NCI-H82 (cell line): ENCODE measurements at places on chromosomes 2 and 18.
A peak's percentile ranks its signal among the peaks of the same experiment; 100 is the strongest.

GRCh38 chr2:54878182-54878581, 154.7 kb downstream of the EML6 start:
- peak; percentile 87 for DNase-seq

- no peak for DNase-seq
Measured at GRCh38 chr2:86645752-86646151, 22.1 kb upstream of the RNF103 start.

- no peak for DNase-seq
Measured at GRCh38 chr2:179252423-179252822, 12.2 kb downstream of the SESTD1 start.

DNA sequence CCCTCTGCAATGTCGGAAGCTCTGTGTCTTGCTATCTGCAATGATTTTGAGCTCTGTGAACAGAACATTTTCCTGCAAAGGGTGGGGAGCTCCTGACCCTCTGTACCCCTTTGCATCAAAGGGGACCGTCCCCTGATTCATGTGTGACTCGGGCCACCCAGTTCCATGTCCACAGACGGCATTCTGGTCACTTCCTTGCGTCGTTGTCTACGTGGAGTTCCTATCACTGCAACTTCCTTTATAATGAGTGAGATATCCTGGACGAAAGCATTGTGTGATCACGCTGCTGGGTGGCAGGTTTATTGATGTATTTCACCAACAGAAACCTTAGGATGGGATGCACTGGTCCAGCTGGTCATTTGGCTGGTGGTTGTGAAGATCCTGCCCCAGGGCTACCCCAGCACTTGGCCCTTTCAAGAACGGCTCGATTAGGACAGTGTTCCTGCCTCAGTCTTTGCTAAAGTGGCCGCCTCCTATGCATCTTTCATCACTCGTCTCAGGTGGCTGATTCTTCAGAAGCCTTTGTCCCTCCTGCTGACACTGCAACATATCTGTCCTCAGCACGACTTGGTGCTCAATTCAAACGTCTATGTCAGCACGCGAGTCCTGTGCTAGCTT, 202.7 kb downstream of the ACKR3 start:
- no peak for DNase-seq

DNA sequence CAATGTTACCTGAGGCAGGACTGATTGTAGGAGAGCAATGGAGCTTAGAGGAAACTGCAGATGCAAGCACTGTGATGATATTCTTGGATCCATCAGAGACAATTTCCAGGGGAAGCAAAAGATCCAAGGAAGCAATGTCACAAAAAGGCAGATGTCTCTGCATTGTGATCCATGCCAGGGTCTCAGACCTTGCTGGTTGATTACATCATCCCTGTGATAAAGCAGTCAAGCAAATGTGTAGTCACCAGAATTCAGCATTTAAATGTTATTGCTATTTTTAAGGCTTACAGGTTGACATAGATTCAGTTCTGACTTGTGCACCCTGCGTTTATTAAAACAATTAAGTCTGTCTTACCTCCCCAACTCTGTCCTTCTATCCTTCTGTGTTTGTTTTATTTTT, 56.8 kb upstream of the CCDC85A start:
- DNase-seq = no peak

DNA sequence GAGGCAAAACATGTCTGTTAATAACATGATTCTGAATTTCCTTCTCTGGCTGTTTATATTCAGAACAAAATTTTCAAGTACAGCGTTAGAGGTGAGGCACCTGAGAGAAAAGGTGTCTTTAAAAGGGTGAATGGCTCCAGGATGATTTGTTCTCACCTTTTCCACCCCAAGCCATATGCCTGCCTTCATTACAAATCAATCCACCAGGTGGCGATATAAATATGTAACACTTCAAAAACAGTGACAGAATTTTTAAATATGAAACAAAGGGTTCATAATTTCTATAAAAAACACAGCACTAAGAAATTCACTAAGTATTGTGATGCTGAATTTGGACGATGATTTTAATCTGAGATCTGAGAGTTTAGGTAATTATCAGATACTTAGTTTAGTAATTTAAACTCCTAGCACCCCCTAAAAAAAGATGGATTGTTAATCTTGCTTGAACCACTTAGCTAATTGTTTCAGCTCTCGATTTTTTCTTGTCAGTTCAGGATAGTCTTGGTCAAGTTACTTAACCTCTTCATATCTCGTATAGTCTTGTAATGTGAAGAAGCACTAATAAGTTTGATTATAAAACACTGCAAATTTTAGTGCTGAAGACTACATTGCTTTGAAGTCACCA, 528.8 kb downstream of the CPS1 start:
- peak; percentile 72 for DNase-seq

GRCh38 chr2:157336137-157337010, 10.8 kb upstream of the ERMN start:
- DNase-seq = peak; percentile 81

DNA sequence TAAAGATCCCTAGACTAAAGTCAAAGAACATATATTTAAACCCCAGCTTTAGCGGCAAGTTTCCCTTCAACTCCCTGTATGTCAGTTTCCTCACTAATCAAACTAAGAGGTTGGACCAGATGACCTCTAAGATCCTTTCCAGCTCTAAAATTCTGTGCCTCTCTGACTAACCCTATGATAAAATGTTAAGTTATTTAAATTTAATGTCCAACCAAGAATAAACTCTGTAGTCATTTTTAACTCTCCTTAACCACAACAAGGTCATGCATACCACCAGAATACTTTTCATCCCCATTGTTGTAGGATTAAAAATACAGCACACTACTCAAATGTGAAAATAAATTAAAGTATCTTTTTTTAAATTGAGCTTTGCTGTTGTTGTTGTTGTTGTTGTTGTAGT, 5.2 kb upstream of the PDE1A start:
- DNase-seq = no peak

DNA sequence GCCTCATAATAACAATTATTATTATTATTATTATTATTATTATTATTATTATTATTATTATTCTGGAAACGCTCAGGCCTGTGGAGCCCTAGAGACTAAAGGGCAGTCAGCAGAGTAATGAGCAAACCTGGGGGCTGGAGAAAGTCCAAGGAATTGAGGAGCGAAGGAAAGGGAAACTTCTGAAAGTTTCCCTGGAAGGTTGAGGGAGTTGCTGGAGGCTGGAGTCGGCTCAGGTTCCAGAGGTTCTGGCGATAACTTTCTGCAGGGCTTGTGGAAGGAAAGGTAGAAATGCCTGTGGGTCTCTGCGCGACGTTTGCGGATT, 9.2 kb downstream of the POU3F3 start:
- DNase-seq = no peak

DNA sequence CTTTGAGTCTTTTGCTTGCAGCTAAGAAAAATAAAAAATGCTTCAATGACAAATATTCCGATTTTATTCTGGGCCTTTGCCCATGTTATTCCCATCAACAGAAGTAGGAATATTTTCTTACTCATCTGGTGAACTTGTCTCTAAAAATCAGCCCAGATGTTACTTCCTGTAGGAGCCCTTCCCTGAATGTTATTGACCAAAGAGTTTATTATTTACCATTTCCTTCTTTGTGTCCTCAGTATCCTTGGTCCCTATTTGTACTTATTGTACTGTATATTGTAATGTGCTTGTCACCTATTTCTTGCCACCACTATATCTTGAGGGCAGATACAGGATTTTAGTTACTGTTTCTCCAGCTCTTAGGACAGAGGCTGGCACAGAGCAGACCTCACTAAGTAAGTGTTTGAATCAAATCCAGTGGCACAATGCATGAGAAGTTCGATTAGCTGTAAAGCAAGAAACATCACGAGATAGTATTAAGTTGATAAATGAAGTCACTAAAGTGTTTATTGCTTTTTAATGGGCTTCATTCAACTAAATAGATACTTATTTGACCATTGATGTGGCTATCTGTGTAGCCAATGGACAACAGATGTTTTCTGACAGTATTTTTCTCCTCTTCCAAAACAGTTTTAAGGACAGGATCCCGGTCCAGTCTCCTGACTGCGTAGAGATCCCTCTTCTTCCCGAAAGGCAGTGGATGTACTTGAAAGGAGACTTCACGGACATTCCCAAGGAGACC, 109.1 kb downstream of the DDX1 start:
- DNase-seq = no peak

DNA sequence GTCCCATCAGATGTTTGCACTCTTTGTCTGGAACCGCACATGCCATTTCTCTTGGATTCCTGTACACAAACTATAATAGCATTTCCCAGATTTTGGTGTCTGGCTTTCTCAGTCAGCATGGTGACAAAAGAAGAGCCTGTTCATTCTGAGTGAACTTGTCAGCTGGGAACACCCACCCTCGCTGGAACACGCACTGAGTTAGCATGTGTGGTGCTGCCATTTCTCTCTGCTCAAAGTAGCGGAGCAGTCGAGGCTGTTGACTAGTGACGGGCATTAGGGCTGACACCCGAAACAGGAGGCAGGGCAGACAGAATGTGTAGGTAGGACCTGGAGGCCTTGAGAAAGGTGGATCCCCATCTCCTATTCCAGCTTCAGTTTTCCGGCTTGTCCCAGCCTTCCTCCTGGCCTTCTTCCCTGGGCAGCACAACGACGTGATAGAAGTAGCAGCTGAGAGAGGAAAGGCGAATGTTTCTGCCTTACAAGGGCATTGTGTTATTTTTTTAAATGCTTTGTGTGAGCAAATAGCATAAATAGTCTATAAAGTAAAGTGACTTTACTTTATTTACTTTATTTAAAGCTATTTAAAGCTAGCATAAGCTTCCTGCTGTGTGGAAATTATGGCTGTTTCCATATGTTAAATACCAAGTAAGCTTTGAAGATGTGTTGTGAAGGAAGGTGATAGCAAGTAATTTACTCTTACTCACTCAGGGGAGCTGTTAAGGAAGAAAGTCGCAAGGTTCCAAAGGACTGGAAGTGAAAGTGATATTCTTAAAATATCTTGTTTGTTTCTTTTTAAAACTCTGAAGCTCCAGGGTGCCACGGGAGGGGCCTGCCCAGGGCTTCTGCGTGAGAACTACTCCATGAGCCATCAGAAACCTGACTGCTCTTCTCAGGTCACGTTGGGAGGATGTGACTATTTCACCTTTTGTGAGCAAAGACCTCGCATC, 272.6 kb downstream of the NEDD4L start:
- DNase-seq = no peak

- no peak for DNase-seq
Measured at GRCh38 chr2:215571689-215572088, 135.8 kb upstream of the FN1 start.

DNA sequence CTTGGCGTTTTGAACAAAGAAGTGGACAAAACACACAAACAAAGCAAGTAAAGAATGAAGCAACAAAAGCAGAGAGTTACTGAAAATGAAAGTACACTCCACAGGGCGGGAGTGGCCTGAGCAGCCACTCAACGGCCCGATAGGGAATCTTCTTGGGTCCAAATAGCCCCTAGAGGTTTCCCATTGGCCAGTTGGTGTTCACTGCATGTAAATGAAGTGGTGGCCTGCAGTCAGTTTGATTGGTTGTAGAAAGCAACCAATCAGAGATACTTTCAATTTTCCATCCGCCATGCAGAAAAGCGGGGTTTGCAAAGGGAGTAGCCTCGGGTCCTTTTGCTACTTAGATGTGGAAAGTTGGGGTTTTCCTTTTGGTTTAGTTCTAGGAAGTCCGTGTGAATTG, 31.6 kb downstream of the CYBRD1 start:
- DNase-seq = no peak

- DNase-seq = no peak
Measured at GRCh38 chr2:122706757-122707223, 951.3 kb downstream of the TSN start.

GRCh38 chr18:35038881-35039491, 2.2 kb upstream of the MAPRE2 start:
- no peak for DNase-seq

DNA sequence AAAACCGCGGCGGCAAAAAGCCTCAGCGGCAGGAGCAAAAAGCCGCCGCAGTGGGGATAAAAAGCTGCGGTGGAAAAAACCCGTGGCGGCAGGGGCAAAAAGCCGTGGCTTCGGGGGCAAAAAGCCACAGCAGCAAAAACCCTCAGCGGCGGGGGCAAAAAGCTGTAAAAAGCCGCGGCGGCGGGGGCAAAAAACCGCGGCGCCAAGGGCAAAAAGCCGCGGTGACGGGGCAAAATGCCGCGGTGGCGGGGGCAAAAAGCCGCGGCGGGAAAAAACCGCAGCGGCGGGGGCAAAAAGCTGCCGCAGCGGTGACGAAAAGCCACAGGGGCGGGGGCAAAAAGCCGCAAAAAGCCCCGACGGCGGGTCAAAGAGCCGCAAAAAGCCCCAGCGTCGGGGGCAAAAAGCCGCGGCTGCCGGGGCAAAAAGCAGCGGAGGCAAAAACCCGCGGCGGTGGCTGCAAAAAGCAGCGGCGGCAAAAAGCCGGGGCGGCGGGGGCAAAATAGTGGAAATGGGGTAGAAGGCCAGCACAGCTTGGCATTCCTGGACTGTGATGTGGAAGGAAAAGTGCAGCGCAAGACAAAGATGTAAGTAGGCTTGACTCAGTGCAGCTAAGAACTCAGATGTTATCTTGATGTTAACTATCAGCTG, 151.8 kb downstream of the ANKRD30BL start:
- DNase-seq = peak; percentile 28

- DNase-seq = no peak
Measured at GRCh38 chr18:39942702-39943101, 2012.3 kb upstream of the PIK3C3 start.

- peak; percentile 38 for DNase-seq
Measured at GRCh38 chr2:168948621-168949212, 47.6 kb downstream of the G6PC2 start.

DNA sequence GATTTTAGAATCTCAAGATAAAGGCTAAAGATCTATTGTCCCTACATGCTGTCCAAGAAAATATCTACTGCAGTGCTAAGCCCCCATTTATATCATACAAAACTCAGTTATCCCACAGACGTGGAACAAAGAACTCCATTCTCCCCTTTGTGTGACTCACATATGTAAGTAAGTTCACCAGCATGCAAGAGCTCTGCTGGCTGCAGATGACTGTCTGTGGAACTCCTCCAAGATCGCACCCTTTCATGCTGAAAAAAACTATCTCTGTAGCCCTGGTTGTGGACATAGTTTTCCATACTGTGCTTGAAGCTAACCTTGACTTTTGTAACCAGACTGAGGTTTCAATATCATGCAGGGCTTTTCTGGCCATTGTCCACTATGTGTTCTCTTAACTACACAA, 207.1 kb downstream of the ZNF521 start:
- DNase-seq = no peak

DNA sequence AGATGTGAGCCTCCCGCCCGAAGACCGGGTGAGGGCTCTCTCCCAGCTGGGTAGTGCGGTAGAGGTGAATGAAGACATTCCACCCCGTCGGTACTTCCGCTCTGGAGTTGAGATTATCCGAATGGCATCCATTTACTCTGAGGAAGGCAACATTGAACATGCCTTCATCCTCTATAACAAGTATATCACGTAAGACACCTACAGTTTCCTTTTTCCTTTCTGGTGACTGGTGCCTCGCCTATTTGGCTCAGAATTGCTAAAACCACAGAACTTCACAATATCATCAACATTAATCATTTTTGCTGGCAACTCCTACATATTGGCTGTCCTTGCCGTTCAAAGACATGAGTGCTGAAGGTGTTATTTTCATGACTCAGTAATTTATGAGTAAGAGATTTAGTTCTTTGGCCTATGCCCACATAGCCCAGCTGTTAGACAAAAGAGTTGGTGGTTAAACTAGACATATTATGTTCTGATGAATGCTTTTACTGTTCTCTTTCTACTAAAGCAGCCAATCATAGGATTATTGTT, 2.2 kb downstream of the STAMBP start:
- no peak for DNase-seq

GRCh38 chr2:75676464-75676863, 29.9 kb downstream of the MRPL19 start:
- DNase-seq = no peak
